ENCODE measurements at places on chromosomes 2 and 18.

GRCh38 chr2:9174771-9175437, 31.7 kb upstream of the ASAP2 start:
- DNase-seq: no peak

DNA sequence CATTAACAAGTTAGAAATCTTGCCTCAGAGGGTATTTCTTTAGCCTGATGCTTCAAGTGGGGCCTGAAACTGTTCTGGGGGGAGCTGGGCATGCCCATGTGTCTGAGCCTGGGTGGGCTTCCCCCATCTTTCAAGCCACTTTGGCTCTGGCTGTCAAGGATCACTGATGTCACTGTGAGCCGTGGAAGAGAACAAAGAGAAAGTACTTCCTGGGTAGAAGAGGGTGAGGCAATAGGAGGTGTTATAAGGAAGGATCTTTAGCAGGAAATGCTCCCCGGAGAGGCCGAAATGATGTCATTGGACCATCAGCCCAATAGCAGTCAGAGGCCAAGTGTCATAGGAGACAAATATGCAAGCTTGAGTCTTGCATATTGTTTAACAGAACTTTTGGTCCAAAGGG, 228.4 kb upstream of the MEX3C start:
- no peak for DNase-seq

GRCh38 chr2:7508296-7508943, 591.2 kb downstream of the RNF144A start:
- no peak for DNase-seq

- DNase-seq: no peak
Measured at GRCh38 chr2:16900405-16901025, 234.9 kb upstream of the CYRIA start.

DNA sequence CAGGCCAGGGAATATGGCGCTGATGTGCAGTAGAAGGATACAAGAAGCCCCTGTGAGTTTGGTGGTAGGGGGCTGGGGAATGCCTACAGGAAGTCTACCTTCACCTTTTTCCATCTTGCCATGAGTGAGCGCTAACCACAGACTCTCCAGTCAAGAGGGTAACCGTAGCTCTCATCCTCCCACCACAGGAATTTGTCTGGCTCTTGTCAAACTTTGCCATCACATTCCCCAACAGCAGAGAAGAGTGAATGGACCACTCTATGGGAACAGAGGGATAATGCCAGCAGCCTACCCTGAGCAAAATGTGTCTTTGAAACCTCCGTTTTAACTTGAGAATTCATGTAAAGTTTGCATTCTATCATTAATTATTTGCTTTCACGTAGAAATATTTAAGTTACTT, 168.3 kb downstream of the NRP2 start:
- no peak for DNase-seq

- DNase-seq: no peak
Measured at GRCh38 chr2:126894082-126894481, 4.6 kb upstream of the TEX51 start.

DNA sequence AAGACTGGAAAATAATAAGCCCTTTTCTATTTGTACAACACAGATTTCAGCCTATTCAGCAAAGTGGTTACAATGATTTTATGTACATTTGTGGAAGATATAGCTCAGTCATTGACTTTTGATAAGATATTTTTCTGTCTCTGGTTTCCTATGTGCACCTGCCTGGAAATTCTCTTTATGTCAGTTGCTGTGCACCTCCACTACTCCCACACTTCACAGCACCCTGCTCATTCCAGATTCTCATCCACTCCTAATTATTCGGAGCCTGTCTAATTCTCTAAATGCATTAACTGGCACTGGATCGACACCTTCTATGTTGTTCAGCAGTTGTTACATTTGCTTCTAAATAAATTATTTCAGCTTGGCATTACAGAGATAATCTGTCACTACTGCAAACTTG, 275.1 kb upstream of the RND3 start:
- no peak for DNase-seq

- DNase-seq: no peak
Measured at GRCh38 chr2:99338029-99338585, 918 bp downstream of the EIF5B start.

Data from forelimb muscle (tissue), 1 donor.